ENCODE measurements at places on chromosomes 11 and 22. TPM values are rescaled to one million over a fixed set of nuclear protein-coding genes. Genes with fewer than 3 reads are reported as not detected.

Gene TCN2
- 10.3 TPM for total RNA-seq

Gene OR4D5
- total RNA-seq: not detected

Gene EHF
- total RNA-seq: 0.33 TPM

Gene KRTAP5-9
- total RNA-seq: not detected

Gene MMP8
- total RNA-seq: not detected

Gene IGLL1
- total RNA-seq: not detected

Gene SCN2B
- total RNA-seq: not detected

Gene DPP3
- 86.4 TPM for total RNA-seq

Gene NNMT
- not detected for total RNA-seq

Gene ANO9
- 37.0 TPM for total RNA-seq

Gene ACRV1
- total RNA-seq: 0.21 TPM

Gene FLRT1
- not detected for total RNA-seq

Gene TBC1D22A
- 44.7 TPM for total RNA-seq

Gene SHANK3
- 0.08 TPM for total RNA-seq

DNA sequence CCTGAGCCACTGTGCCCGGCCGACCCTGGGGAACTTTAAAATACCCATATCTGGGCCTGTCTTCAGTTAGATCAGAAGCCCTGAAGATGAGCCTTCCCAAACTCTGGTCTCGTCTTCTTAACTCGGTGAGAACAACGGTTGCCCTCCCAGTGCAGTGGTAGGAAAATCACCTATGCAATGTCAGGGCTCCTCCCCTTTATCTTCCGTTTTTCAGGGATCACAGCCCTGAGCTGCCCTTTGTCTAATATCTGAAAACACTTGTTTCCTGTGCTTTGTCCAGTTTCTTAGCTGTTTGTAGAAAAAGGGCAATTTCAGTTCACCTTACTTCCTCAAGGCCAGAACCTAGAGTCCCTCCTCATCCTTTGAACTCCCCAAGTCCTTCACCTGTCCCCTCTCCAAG, 9.4 kb downstream of the DRAP1 start:
- no peaks in the 10 kb centered on the region for H3K36me3 ChIP-seq
- peaks cover 20% of the 10 kb centered on the region for H3K4me1 ChIP-seq
- H3K4me3 ChIP-seq: peak overlapping the region; percentile 65

GRCh38 chr11:130020323-130020722, 17.7 kb upstream of the PRDM10 start:
- no peak overlapping the region for H3K4me3 ChIP-seq
- H3K4me1 ChIP-seq: peaks cover 5% of the 10 kb centered on the region
- no peak overlapping the region for H3K27ac ChIP-seq
- no peaks in the 10 kb centered on the region for H3K27me3 ChIP-seq

DNA sequence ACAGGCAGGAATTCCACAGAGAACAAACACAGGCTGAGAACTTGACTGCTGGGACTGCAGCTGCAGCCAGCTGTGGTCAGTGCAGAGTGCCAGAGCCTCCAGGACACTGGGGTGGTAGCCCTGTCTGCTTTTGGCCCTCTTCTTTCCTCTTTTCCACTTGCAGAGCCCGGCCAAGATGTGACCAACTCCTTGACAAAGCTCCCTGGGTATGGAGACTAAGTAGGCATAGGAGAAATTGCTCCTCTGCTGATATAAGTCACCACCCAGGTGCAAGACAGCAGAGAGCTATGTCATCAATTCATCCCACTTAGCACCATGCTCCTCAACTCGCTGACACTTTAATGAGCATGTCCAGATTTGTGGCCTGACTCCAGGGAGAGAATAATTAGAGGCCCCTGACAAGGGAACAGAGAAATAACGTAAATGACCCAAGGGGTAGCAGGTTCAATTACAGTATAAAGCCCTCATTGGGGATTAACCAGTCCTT, 369.4 kb upstream of the B3GAT1 start:
- no peaks in the 10 kb centered on the region for H3K4me1 ChIP-seq
- no peaks in the 10 kb centered on the region for H3K36me3 ChIP-seq
- H3K4me3 ChIP-seq: no peak overlapping the region
- DNase-seq: no peak
- H3K27ac ChIP-seq: no peak overlapping the region
- no peaks in the 10 kb centered on the region for H3K27me3 ChIP-seq

GRCh38 chr22:29011240-29012100, 50.2 kb downstream of the C22orf31 start:
- no peak overlapping the region for H3K4me3 ChIP-seq
- H3K36me3 ChIP-seq: no peaks in the 10 kb centered on the region
- H3K27ac ChIP-seq: no peak overlapping the region

GRCh38 chr11:86395061-86395551, 20.4 kb downstream of the CCDC81 start:
- no peaks in the 10 kb centered on the region for H3K4me1 ChIP-seq
- no peak for DNase-seq
- H3K4me3 ChIP-seq: no peak overlapping the region
- no peaks in the 10 kb centered on the region for H3K27me3 ChIP-seq

DNA sequence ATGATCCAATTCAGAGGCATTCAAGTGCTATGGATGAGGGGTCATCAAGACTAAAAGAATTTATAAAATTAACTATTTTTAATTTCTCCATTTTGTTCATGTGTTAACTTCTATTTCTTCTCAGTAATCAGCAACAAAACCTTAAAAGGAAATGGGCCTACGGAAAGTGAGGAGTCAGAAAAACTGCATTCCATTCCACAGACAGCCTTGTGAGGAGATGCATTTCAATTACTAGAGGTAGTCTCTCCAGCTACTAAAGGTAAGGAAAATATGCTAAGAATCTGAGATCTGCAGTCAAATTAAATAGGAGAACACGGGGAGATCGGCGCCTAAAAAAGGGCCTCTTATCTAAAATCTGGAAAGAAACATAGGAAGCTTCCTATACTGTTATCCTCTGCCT, 661.7 kb downstream of the DLG2 start:
- H3K27me3 ChIP-seq: no peaks in the 10 kb centered on the region
- no peak for DNase-seq
- H3K27ac ChIP-seq: no peak overlapping the region
- H3K36me3 ChIP-seq: no peaks in the 10 kb centered on the region
- no peak overlapping the region for H3K4me3 ChIP-seq
- H3K4me1 ChIP-seq: no peaks in the 10 kb centered on the region

DNA sequence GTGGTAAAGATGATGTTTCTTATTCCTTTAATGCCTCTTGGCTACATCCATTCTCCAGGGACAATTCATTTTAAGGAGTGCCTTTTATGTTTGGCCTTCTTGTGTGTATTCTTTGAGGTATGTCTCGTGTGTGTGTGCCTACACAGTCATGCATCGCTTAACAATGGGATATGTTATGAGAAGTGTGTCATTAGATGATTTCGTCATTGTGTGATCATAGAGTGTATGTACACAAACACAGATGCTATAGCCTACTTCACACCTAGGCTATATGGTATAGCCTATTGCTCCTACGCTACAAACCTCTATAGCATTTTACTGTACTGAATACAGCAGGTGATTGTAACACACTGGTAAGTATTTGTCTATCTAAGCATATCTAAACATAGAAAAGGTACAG, 23.0 kb downstream of the ZNF202 start:
- H3K4me1 ChIP-seq: no peaks in the 10 kb centered on the region
- no peaks in the 10 kb centered on the region for H3K27me3 ChIP-seq
- no peak for DNase-seq
- no peak overlapping the region for H3K4me3 ChIP-seq
- H3K27ac ChIP-seq: no peak overlapping the region
- no peaks in the 10 kb centered on the region for H3K36me3 ChIP-seq

DNA sequence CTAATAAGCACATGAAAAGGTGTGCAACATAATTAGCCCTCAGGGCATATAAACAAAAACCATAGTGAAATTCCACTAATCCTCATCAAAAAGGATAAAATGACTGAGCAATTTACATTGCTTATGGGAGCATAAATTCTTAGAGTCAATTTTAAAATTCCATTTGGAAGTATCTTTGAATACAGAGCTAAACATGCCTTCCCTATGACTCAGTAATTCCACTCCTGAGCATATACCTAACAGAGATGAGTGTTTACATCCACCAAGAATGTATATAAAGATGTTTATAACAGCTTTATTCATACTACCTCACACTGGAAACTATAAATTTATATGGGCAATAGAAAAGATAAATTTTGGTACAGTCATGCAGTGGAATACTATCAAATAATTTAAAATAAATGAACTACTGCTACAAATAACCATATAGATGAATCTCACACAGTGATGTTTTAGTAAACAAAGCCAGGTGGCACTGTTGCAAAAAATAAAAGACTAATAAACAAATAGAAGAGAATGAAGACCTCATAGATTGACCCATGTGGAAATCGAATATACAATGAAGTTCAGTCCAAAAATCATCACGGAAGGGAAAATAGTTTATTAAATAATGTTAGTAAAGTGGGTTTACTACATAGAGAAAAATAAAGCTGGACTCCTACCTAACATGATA, 8.2 kb upstream of the OR2D2 start:
- no peak overlapping the region for H3K4me3 ChIP-seq
- no peak overlapping the region for H3K27ac ChIP-seq
- no peaks in the 10 kb centered on the region for H3K27me3 ChIP-seq
- no peak for DNase-seq
- H3K4me1 ChIP-seq: no peaks in the 10 kb centered on the region
- H3K36me3 ChIP-seq: no peaks in the 10 kb centered on the region

- H3K27me3 ChIP-seq: no peaks in the 10 kb centered on the region
- peaks cover 18% of the 10 kb centered on the region for H3K4me1 ChIP-seq
- H3K36me3 ChIP-seq: no peaks in the 10 kb centered on the region
- no peak overlapping the region for H3K4me3 ChIP-seq
- DNase-seq: no peak
- no peak overlapping the region for H3K27ac ChIP-seq
These were observed 27.8 kb downstream of the CREB3L1 start for GRCh38 chr11:46305295-46305694.

DNA sequence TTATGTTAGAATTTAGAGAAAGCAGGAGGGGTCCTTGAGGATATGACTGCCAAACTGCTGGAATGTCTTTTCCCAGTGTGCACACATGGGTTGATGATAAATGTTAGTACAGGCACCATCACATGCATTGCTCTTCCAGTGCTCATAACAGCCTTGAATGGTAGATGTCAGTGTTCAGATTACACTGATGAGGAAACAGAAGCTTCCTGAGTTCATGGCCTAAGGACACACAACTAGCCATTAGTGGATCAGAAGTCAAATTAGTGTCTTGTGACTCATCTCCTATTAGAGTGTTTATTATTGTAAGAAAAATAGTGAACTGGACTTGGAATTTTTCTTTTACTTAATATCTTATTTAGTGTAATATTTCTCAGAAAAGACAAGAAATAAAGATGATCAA, 241.5 kb downstream of the DDX10 start:
- no peak for DNase-seq
- H3K36me3 ChIP-seq: no peaks in the 10 kb centered on the region
- no peak overlapping the region for H3K27ac ChIP-seq
- no peaks in the 10 kb centered on the region for H3K4me1 ChIP-seq
- H3K4me3 ChIP-seq: no peak overlapping the region

- no peaks in the 10 kb centered on the region for H3K27me3 ChIP-seq
- H3K4me3 ChIP-seq: no peak overlapping the region
- peaks cover 2% of the 10 kb centered on the region for H3K36me3 ChIP-seq
- no peak overlapping the region for H3K27ac ChIP-seq
These were observed 3.4 kb upstream of the SIDT2 start for GRCh38 chr11:117175104-117175503.

Measured in GM12878 (cell line).